ENCODE measurements at places on chromosomes 13 and 19. TPM values are rescaled to one million over a fixed set of nuclear protein-coding genes. Genes with fewer than 3 reads are reported as not detected.
A peak's percentile ranks its signal among the peaks of the same experiment; 100 is the strongest.

DNA sequence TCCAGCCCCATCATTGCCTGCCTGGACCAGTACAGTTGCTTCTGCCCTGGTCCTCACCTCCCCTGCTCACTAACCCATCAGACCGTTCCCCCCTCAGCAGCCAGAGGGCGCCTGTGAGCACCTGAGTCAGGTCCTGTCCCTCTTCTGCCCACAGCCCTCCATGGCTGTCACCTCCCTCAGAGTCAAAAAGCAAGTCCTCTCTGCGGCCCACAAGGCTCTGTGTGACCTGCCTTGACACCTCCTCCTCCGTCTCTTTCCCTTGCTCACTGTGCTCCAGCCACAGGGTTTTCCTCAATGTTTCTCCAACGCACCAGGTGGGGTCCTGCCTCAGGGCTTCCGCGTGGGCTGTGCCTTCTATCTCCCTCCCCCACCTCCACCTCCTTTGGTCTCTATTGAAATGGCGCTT lies 29.4 kb upstream of the PTPRS start:
- H3K27me3 ChIP-seq = no peaks in the 10 kb centered on the region
- no peak overlapping the region for H3K4me3 ChIP-seq
- H3K27ac ChIP-seq = no peak overlapping the region
- no peaks in the 10 kb centered on the region for H3K4me1 ChIP-seq
- peak; percentile 39 for DNase-seq

DNA sequence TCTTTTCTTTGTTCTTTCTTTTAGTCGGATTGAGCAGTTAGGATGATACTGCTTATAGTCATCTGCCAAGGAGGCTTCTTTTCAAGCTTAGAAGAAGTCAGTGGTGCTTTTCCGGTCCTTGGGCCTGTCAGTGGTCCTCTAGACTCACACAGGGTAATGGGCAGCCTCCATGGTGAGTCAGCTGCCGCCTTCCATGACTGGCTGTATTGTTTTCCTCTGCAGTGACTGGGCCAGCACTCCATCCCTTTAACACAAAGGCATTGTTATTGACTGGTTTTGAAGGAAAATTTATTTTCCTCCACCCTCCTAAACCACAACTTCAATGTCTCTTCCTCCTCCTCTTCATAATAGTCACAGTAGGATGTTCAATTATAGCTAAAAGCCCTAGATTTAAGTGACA lies 47.1 kb upstream of the CNMD start:
- no peak overlapping the region for H3K4me3 ChIP-seq
- no peaks in the 10 kb centered on the region for H3K36me3 ChIP-seq
- H3K4me1 ChIP-seq = peaks cover 4% of the 10 kb centered on the region
- peaks cover 27% of the 10 kb centered on the region for H3K27me3 ChIP-seq
- no peak for DNase-seq
- no peak overlapping the region for H3K27ac ChIP-seq

DNA sequence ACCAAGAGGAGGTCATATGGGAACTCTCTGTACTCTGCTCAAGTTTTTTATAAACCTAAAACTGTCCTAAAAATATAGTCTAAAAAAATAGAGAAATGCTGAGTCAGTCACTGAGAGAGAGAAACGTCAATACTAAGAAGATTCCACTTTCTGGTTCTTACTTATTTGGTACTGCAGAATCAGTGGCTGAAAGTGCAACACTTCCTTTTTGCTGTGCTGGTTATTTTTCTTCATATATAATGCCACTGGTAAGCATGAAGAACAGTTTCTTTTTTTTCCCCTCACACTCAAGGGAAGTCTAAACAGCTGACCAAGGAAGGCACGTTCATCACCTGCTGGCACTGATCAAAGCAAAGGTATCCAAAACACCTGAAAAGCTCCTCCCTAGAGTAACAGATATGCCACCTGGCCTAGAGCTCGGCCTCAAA lies 44.3 kb upstream of the N4BP2L1 start:
- no peaks in the 10 kb centered on the region for H3K4me1 ChIP-seq
- H3K4me3 ChIP-seq = no peak overlapping the region
- no peaks in the 10 kb centered on the region for H3K36me3 ChIP-seq
- no peaks in the 10 kb centered on the region for H3K27me3 ChIP-seq
- DNase-seq = no peak
- no peak overlapping the region for H3K27ac ChIP-seq

- no peak overlapping the region for H3K27ac ChIP-seq
- DNase-seq = no peak
- H3K4me1 ChIP-seq = peaks cover 48% of the 10 kb centered on the region
- H3K4me3 ChIP-seq = peak overlapping the region; percentile 59
Observed at GRCh38 chr19:3606174-3606689, 443 bp downstream of the TBXA2R start.

GRCh38 chr19:30719999-30720345 lies 347.8 kb downstream of the ZNF536 start:
- peak overlapping the region; percentile 37 for H3K4me3 ChIP-seq
- no peak for DNase-seq
- H3K27me3 ChIP-seq = peaks cover 5% of the 10 kb centered on the region
- no peaks in the 10 kb centered on the region for H3K36me3 ChIP-seq
- no peaks in the 10 kb centered on the region for H3K4me1 ChIP-seq

- H3K36me3 ChIP-seq = peaks cover 10% of the 10 kb centered on the region
- no peak for DNase-seq
- peaks cover 44% of the 10 kb centered on the region for H3K4me1 ChIP-seq
Observed at GRCh38 chr19:49864890-49865289, 2.5 kb downstream of the PNKP start.

GRCh38 chr19:29665826-29666577 lies 741 bp downstream of the PLEKHF1 start:
- peak overlapping the region; percentile 48 for H3K27ac ChIP-seq
- H3K27me3 ChIP-seq = peaks cover 10% of the 10 kb centered on the region

GRCh38 chr13:114208134-114208533 lies 26.6 kb upstream of the CDC16 start:
- no peaks in the 10 kb centered on the region for H3K4me1 ChIP-seq
- H3K36me3 ChIP-seq = no peaks in the 10 kb centered on the region
- no peak overlapping the region for H3K4me3 ChIP-seq
- DNase-seq = no peak
- no peak overlapping the region for H3K27ac ChIP-seq
- no peaks in the 10 kb centered on the region for H3K27me3 ChIP-seq

CGB8 gene
- total RNA-seq = not detected

DNA sequence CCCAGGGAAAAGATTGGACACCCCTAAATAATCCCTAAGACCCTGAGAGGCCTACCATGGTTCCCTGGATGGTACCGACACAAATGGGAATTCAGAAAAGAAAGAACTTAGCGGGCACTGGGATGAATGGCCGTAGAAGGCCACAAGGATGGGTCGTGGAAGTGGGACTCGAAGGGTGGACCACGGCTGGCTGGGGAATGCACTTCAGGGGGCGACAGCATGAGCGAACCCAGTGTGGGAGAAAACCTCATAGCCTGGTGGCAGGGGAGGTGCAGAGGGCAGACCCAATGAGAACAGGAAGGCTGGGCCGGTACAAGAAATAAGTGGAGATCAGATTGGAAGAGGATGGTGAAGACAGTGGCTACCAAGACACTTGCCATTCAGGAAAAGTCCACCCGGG lies 28.7 kb downstream of the LATS2 start:
- no peaks in the 10 kb centered on the region for H3K27me3 ChIP-seq
- H3K4me1 ChIP-seq = peaks cover 17% of the 10 kb centered on the region
- H3K36me3 ChIP-seq = no peaks in the 10 kb centered on the region
- H3K4me3 ChIP-seq = no peak overlapping the region
- no peak overlapping the region for H3K27ac ChIP-seq

SIGLECL1 gene
- total RNA-seq = not detected

GRCh38 chr19:41595258-41595889 lies 19.4 kb downstream of the CEACAM21 start:
- H3K4me1 ChIP-seq = no peaks in the 10 kb centered on the region
- no peaks in the 10 kb centered on the region for H3K36me3 ChIP-seq
- no peak overlapping the region for H3K27ac ChIP-seq
- no peak overlapping the region for H3K4me3 ChIP-seq
- H3K27me3 ChIP-seq = no peaks in the 10 kb centered on the region

GRCh38 chr19:47750752-47751151 lies 5.4 kb downstream of the NOP53 start:
- H3K27me3 ChIP-seq = no peaks in the 10 kb centered on the region
- no peak overlapping the region for H3K4me3 ChIP-seq
- peaks cover 73% of the 10 kb centered on the region for H3K36me3 ChIP-seq
- peaks cover 36% of the 10 kb centered on the region for H3K4me1 ChIP-seq

GRCh38 chr19:31253526-31254179 lies 95.6 kb downstream of the TSHZ3 start:
- no peaks in the 10 kb centered on the region for H3K4me1 ChIP-seq
- H3K27ac ChIP-seq = no peak overlapping the region
- H3K36me3 ChIP-seq = no peaks in the 10 kb centered on the region
- H3K27me3 ChIP-seq = no peaks in the 10 kb centered on the region
- no peak for DNase-seq
- no peak overlapping the region for H3K4me3 ChIP-seq

GRCh38 chr13:53357582-53357981 lies 329.0 kb downstream of the OLFM4 start:
- H3K4me3 ChIP-seq = no peak overlapping the region
- H3K36me3 ChIP-seq = no peaks in the 10 kb centered on the region
- H3K27me3 ChIP-seq = no peaks in the 10 kb centered on the region
- DNase-seq = no peak

GRCh38 chr13:114056205-114057013 lies 76.0 kb downstream of the RASA3 start:
- H3K27ac ChIP-seq = no peak overlapping the region
- DNase-seq = no peak
- H3K36me3 ChIP-seq = no peaks in the 10 kb centered on the region
- H3K4me1 ChIP-seq = no peaks in the 10 kb centered on the region

PRKCG gene
- 0.02 TPM for total RNA-seq

PTGER1 gene
- not detected for total RNA-seq

DNA sequence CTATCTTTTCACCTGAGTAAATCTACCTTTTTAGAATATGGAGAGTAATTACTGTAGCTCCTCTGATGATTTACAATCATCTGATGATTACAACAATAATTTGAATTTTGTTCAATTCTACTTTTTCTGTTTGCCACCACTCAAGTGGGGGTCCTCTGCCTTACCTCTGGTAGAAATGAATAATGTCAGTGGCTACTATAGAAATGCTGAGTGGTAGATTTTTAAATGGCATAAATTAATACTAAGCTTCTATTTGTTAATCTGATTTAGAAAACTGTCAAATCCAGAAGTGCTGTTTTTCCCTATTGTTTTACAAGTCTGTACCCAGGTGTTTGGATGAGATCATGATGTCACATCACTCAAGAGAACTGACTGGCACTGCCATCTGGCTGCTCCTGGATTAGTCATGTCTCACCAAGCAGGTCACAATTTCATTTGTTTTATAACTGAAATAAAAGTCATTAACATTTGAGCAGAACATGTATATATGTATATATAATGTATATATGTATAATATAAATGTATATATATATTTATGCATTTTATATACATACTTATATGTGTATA lies 494.8 kb downstream of the TBC1D4 start:
- no peaks in the 10 kb centered on the region for H3K36me3 ChIP-seq
- H3K27ac ChIP-seq = no peak overlapping the region
- no peak overlapping the region for H3K4me3 ChIP-seq
- H3K4me1 ChIP-seq = no peaks in the 10 kb centered on the region
- no peaks in the 10 kb centered on the region for H3K27me3 ChIP-seq

DNA sequence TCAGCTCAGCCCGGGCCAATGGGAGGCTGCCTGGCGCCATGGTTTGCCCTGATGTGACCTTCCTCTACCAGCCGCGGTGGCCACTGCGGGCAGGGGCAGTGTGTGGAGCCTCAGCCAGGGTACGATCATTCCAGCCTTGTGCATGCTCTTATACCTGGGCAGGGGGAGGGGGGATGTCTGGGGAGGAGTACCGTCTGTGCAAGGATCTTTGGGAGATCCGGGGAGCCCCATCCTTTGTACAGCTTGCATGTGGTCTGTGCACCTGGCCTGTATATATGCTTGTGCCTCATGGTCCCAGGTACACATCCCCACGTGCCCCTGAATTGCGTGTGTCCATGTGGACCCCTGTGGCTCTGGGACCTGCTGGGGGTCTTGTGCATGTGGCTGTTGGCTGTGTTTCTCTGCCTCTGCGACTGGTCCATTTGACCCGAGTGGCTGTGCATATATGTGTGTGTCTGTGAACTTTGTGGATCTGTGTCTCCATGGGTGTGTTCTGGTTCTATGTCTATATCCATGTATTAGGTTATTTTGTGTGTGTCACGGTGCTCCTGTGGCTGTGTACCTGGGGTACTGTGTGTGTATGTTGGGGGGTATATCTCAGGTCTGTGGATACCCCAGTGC lies 12.8 kb upstream of the NANOS3 start:
- H3K4me1 ChIP-seq = peaks cover 36% of the 10 kb centered on the region
- no peak for DNase-seq
- H3K27ac ChIP-seq = no peak overlapping the region
- H3K36me3 ChIP-seq = no peaks in the 10 kb centered on the region
- peak overlapping the region; percentile 49 for H3K4me3 ChIP-seq
- peaks cover 9% of the 10 kb centered on the region for H3K27me3 ChIP-seq

PRR19 gene
- 0.38 TPM for total RNA-seq

GRCh38 chr19:38670921-38671398 lies 23.5 kb downstream of the ACTN4 start:
- H3K4me3 ChIP-seq = no peak overlapping the region
- H3K27me3 ChIP-seq = no peaks in the 10 kb centered on the region
- DNase-seq = peak; percentile 83
- peaks cover 38% of the 10 kb centered on the region for H3K36me3 ChIP-seq
- H3K4me1 ChIP-seq = peaks cover 87% of the 10 kb centered on the region
- H3K27ac ChIP-seq = peak overlapping the region; percentile 35

- H3K4me1 ChIP-seq = no peaks in the 10 kb centered on the region
- H3K4me3 ChIP-seq = no peak overlapping the region
- no peak overlapping the region for H3K27ac ChIP-seq
- no peaks in the 10 kb centered on the region for H3K27me3 ChIP-seq
- DNase-seq = no peak
Observed at GRCh38 chr13:76756451-76756850, 129.8 kb downstream of the KCTD12 start.

DNA sequence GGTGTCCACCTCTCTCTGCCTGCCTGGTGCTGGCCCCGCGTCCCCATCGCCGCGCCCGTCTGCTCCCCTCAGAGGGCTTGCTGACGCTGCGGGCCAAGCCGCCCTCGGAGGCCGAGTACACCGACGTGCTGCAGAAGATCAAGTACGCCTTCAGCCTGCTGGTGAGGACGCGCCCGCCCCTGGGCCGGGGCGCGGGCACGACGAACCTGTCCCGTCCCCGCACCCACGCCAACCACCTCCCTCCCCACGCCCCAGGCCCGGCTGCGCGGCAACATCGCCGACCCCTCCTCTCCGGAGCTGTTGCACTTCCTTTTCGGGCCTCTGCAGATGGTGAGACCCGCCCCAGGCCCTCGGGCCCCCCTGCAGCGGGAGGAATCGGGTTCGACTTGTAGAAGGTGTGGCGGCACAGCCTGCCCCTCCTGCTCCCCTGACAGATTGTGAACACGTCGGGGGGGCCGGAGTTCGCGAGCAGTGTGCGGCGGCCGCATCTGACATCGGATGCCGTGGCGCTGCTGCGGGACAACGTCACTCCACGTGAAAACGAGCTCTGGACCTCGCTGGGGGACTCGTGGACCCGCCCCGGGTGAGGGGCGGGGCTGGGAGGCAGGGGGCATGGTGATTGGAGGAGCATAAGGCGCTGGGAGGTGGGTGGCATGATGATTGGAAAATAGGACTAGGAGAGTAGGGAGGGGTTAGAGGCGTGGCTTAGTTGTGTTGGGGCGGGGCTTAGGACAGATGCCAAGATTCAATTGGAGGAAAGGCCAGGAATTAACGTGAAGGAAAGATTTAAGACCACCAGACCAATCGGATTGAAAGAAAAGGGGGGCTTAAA lies 6.6 kb downstream of the EPS8L1 start:
- H3K27ac ChIP-seq = no peak overlapping the region
- DNase-seq = no peak
- peaks cover 14% of the 10 kb centered on the region for H3K4me1 ChIP-seq
- no peak overlapping the region for H3K4me3 ChIP-seq

GRCh38 chr13:55528434-55528833 lies 1612.3 kb upstream of the PRR20A start:
- no peaks in the 10 kb centered on the region for H3K36me3 ChIP-seq
- no peak overlapping the region for H3K27ac ChIP-seq
- no peaks in the 10 kb centered on the region for H3K4me1 ChIP-seq
- H3K27me3 ChIP-seq = no peaks in the 10 kb centered on the region
- DNase-seq = no peak
- H3K4me3 ChIP-seq = no peak overlapping the region
